ENCODE measurements at places on chromosomes 12 and 14.

DNA sequence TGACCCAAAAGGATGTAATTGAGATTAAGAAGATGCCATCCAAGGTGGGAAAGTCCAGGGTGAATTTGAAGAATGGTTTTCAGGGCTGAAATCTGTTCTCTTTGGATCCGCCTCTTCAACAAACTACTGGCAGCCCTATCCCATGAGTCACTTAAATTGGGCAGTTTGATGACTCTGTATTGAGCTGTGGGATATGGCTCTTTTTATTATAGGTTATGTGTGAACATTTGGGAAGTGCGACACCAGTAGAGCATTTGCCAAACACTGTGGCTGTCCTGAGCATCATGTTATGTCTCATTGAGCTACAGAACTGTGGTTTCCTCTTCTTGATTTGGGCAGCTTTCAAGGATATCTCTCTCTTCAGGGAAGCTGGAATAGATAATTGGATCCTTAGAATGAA, 22.3 kb downstream of the IFT43 start:
- no peak for DNase-seq

DNA sequence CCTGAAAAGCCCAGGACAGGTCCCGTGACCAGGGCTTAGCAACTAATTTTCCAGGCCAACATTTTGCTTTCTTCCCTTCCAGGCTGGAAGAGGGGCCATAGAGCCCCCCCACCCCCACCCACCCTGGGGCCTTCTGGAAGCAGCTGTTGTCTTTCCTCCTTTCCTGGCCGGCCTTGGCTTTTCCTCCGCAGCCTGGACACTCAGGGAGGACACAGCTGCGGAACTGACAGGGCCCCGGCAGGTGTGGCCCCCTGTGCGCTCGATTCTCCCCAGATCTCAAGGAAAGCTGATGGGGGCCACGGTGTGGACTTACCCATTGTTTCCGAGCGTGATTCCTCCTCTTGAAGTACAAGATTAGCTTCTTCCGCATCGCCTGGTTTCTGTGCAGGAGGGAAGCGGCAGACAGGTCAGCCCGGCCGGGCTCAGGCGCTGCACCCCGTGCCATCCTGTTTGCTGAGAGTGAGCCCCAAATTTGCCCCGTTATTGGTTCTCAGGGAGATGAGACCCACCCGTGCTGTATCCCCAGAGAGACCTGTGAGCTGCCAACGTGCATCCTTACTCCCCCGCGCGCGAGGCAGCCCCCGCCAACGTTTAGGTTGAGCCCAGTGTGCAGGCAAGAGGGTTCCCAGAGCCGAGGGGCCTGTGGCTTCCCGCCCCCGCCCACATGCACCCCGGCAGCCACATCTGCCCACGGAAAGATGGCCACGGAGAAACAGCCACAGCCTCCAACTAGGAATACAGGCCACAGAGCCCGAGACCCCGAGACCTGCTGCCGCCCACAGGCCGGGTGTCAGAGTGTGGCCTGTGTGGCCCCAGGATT, 129.6 kb downstream of the NCOR2 start:
- DNase-seq: no peak

GRCh38 chr12:124861492-124861891, 2.2 kb downstream of the SCARB1 start:
- no peak for DNase-seq

GRCh38 chr12:81167694-81168093, 89.8 kb downstream of the ACSS3 start:
- no peak for DNase-seq

- DNase-seq: no peak
These were observed 16.0 kb upstream of the TRAF3 start for GRCh38 chr14:102761206-102761605.

DNA sequence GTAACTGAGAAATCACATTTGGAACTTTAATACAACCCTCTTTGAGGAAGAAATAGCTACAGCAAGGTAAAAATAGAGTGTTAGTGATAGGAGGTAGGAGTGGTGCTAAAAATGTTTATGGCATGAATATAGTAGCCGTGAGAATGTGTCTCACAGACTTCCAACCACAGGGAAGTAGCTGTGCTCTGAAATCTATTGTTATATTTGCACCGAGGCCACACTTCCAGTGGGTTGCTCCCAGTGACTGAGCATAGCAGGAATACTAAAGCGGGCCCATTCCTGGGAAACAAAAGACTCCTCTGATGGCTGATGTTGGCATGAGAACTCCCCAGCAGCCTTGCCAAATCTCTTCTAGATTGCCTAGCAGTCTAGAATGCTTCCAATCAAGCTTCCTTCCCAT, 174.1 kb upstream of the PLXNC1 start:
- DNase-seq: no peak
